Omental fat pad (tissue), 4 donors: ENCODE measurements at places on chromosomes 3 and 15. TPM values are rescaled to one million over a fixed set of nuclear protein-coding genes. Genes with fewer than 3 reads are reported as not detected.

IL20RB gene
- total RNA-seq = 4.4 TPM

DNA sequence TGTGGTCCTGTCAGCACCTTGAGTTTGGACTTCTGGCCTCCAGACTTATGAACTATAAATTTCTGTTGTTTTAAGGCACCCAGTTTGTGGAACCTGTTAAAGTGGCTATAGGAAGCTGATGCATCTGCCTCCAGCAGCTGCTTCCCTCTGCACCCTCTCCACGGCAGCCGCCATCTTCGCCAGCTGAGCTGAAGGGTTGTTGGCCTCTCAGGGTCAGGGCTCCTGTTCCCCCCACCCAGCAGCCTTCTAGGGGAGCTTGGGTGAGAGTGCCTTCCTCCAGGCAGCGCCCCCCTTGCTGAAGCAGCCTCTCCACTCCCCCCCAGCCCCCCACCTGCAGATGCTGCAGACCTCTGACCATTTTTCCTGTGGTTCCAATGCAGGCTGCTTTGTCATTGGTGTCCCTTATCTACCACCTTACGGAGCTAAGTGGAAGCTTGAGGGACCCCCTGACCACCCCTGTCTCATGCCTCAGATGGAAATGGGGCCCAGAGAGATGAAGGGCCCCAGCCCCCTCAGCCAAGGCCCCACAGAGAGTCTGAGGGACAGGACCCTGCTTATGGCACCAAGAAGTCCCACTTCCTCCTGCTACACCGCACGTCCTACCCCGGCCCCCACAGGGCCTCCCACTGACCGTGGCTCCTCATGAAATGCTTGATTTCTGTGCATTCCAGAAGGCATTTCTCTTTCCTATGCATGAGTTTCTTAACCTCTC lies 61.4 kb upstream of the TLE3 start:
- no peak for DNase-seq

DNA sequence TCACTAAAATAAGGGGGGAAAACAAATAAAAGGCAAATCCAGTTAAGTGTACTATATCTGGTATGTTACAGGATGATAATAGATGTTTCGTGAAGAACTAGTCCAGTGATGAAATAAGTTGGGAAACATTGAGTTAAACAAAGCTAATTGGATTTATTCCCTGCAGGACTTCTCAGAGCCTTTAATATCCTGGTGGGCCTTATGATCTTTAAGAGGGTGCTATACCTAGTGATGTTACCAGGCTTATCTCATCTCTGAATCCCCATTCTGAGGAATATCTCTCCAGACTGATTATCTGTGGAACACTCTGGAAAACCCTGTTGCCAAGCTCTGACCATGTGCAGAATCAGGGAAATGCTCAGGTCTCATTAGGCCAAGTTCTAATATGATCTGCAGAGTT lies 54.8 kb upstream of the POMGNT2 start:
- DNase-seq = no peak

GRCh38 chr3:2041931-2042330 lies 56.7 kb upstream of the CNTN4 start:
- no peak for DNase-seq

DNA sequence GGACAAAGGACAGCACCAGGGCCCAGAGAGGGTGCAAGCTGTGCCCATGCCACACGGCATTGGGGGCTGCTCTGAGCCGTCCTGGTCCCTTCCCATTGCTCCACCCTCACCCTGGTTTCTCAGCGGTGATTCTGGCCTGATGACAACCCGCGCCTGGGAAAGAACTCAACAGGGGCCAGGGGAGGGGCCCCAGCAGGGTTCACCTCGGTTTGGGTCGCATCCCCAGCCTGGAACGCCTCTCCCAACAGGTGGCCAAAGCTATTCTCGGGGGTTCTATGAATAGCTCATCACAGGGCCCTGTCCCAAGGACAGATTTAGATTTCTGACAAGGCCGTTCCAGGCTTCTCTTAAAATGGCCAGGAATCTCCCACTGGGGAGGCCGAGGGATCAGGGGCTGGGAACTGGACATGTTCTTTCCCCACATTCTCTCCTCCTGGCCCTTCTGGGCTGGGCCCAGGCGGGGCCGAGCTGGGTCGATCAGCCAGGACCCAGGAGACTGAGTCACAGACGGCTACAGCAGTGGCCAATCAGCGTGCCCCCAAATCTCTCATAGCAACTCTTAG lies 17.9 kb downstream of the GRIP2 start:
- DNase-seq = no peak

DNA sequence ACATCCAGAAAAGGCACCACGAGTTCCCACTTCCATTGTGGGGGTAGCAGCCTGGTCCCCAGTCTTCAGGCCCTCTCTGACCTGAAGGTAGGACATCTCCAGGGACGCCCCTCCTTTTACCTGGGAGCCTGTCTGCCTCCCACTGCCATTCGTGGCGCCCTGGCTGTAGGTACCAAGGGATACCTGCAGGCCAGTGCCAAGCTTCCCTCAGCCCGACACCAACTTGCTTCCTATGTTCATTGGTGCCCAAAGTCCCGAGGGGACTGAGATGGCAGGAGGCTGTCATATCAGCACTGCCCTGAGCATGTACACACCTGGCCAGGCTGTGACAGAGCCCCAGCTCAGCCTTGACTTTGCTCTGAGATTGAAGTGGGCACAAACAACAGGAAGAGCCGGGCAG lies 137.3 kb upstream of the CNTN3 start:
- DNase-seq = no peak

- DNase-seq = no peak
These were observed 579.0 kb downstream of the MFSD1 start for GRCh38 chr3:159380891-159381290.

GRCh38 chr3:192986379-192986778 lies 68.7 kb upstream of the MB21D2 start:
- no peak for DNase-seq

DNA sequence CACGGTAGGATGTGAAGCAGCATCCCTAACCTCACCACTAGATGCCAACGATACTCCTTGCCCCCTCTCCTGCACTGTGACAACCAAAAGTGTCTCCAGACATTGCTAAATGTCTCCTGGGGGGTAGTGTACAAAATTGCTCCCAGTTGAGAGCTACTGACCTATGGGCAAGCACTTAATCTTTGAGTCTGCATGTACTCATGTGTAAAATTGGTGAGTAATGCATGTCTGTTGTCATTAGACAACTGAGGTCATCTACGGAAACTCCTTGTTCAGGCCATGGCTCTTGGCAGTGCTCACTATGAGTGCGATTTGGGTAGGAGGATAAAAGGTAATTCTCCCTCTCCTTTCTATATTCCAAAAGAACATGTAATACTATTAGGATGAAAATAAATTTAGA lies 29.2 kb downstream of the PDHB start:
- DNase-seq = no peak

- DNase-seq = no peak
These were observed 13.1 kb downstream of the BSN start for GRCh38 chr3:49567406-49567805.

DNA sequence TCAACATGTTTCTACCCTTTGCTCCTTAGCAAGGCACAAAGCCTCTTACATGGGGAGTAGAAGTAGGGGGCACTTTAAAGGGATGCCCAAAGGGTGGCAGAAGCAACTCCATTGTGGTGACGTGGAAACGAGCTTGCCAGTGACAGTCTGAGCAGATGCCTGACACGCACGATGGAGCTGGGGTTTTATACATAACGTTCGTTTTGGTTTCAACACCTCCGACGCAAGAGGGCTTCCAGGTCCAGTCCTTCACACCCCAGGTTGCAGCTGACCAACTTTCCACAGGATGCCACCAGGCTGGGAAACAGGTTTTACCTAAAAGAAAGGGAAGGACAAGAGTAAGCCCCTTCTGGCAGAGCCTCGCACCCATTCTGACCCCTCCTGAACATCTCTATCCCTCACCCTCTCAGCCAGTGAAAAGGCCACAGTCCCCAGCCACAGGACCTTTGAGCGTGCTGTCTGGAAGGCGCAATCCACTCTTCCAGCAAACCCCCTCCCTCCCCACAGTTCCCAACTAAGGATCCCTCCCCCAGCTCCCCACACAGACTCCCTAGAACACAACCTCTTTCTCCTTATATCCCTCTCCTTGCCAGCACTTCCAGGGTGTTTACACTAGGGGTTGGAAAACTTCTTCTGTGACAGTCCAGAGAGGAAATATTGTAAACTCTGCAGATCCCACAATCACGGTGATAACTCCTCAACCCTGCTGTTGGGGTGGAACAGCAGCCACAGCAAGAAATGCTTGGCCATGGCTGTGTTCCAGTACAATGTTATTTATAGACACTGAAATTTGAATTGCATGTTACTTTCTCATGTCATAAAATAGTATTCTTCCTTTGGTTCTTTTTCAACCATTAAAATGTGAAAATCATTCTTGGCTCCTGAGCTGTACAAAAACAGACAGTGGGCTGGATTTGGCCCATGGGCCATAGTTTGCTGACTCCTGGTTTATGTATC lies 36.2 kb downstream of the FAM174B start:
- DNase-seq = no peak

GRCh38 chr3:45472795-45473194 lies 84.4 kb downstream of the LARS2 start:
- DNase-seq = no peak

KBTBD8 gene
- total RNA-seq = 2.0 TPM

DNA sequence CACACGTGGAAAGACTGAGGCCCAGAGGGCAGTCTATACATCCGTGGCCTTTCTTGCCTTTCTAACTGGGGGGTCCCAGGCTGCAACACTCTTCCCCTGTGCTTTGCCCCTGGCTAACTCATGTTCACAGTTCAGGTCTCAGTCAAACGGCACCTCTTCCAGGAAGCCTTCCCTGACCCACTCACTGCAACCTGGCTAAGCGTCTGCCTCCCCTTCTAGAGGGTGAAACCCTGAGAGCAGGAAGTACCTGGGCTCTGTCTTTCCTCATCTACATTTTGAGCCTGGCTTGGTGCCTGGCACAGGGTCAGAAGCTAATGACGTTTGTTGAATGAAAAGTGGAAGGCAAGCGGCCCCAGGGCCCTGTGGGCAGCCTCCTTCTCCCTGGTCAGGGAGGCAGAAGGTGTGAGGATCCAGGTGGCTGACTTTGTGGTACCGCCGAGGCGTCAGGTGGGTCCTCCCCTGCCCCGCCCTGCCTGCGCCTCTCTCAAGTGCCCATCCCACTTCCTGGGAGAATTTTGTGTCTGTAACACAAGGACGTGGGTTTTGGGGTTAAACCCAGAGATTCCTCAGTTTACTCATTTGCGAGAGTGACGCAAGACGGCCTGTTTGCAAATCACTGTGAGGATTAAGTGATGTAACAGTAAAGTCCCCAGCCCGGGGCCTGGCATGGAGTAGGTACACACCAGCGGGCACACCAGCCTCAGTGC lies 32.1 kb downstream of the DNASE1L3 start:
- DNase-seq = no peak

DNA sequence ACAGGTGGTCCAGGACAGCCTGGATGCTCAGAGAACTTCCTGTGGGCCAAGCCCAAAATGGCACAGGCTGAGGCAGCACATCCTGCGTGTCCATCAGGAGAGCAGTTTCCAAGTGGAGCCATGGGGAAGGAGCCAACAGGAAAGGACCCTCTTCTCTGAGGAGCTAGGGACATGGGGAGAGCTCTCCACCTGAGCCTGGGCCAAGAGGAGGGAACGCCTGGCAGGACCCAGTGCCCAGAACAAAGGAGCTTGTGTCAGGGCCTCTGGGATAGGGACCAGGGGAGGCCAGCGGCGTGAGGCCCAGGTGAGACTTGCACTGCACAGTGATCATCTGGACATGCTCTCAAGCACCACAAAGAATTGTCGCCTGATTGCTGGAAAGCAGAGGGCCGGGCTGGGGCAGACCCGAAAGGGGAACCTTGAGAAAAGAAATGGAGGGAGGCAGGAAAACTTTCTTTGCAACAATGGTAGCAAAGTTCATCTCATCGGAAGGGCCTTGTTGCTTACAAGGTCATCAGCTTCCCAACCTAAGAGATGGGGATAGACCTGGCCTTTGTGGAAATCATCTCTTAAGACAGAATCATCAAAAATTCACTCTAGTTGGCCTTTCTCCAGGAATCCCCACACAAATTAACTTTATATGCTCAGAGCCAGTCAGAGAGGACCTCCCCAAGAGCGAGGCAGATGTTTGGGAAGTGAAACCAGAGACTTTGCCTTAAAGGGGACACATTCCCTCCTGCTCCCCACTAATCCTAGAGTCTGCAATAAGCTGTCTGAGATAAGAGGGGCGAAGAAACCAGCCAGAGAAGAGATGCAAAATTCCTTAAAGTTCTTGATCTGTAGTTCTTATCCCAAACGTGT lies 47.7 kb upstream of the HES1 start:
- no peak for DNase-seq

GRCh38 chr15:87940768-87941167 lies 315.8 kb downstream of the NTRK3 start:
- DNase-seq = no peak

A4GNT gene
- total RNA-seq = not detected

DNA sequence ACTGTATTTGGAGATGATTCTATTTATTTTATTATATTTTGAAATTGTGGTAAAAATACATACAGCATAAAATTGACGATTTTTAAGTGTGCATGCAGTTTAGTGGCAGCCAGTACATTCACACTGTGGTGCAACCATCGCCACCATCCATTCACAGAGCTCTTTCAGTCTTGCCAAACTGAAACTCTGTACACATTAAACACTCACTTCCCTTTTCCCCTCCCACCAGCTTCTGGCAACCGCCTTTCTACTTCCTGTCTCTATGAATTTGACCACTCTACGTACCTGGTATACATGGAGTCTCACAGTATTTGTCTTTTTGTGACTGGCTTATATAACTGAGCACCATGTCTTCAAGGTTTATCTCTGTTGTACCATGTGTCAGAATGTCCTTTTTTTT lies 303.3 kb upstream of the ATP10A start:
- no peak for DNase-seq

GRCh38 chr3:149101641-149102040 lies 15.3 kb upstream of the HLTF start:
- no peak for DNase-seq
